ENCODE measurements at places on chromosomes 7 and 10.

GRCh38 chr7:106218546-106218945 is 66.2 kb downstream of the NAMPT start:
- no peak for DNase-seq

DNA sequence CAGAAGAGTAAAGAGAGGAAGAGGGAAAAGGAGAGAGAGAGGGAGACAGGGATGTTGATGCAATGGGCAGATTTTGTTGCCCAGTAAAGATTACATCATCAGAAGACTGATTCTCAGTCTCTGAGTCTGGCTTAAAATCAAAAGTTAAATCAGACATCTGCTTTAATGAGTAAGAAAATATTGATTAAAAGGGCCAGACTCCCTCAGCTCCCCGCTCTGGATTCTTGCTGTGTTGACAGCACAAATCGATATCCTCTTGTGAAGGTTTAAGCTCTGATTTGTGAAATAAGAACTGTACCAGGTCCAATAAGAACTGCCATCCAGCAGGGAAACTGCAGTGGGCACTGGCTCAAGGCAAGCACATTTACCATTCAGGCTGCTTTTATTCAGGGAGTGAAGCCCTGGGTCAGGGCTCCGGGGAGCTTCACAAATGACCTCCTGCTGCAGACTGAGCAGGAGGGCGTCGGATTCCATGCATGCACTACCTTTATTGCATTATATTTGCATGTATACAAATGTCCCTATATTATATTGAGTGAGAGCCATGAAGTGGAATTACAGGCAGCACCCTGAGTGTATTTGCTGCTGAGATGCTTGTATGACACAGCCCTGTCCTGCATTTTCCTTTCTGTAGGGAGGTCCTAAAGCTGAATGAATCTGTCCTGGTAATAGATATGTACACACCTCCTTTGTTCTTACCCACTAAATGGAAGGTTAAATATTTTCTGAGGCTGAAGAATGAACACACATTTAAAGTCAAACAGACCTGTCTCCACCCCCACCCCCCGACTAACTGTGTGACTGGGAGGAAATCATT is 401.5 kb downstream of the REEP3 start:
- no peak for DNase-seq

- DNase-seq, result no peak
These were observed 97.5 kb upstream of the OIT3 start for GRCh38 chr10:72796042-72796441.

DNA sequence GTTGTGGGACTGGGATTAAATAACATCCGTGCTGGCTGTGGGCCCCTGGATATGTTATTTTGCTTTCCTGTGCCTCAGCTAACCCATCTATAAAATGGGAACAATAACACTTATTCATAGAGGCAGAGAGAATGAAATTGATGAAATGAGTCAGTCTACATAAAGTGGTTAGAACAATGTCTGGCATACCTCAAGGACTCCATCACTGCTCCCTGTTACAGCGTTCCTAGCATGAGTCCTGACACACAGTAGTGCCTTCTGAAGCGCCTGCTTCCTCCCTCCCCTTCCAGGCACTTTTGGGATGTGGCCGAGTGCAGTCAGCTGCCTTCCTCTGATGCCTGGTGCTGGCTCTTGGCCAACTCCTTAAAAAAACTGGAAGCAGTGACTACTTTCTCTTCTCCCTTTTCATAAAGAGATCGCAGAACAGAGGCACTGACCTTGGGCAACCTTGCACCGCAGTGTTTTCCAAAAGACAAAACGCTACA is 108.4 kb upstream of the ZMIZ1 start:
- no peak for DNase-seq
